ENCODE measurements at places on chromosomes 13 and 19.

DNA sequence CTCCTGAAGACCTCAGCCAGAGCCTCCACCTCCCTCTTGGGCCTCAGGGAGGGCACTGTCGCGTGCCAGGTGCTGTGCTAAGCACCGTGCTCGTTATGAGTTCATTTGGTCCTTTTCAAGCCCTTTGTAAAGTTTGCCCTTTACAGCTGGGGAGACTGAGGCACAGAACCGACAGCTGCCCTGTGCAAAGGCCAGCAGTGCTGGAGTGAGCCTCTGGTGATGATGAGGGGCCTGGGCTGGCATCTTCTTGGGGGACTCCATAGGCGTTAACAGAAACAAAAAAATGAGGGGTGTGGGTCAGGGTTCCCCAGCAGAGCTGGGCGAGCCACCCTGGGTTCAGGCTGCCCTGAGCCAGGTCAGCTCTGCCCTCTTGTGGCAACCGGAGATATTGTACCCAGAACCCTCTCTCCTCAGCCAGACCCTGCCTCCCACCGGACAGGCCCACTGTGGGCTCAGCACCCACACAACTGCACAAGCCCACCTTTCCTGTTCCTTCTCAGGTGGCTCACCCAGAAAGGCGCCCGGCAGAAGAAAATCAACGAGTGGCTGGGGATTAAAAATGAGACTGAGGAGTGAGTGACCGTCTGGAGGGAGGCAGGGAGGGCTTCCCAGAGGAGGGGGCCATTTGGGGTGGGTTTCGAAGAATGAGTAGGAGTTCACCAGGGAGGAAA is 5.5 kb upstream of the IFI30 start:
- no peak for DNase-seq

DNA sequence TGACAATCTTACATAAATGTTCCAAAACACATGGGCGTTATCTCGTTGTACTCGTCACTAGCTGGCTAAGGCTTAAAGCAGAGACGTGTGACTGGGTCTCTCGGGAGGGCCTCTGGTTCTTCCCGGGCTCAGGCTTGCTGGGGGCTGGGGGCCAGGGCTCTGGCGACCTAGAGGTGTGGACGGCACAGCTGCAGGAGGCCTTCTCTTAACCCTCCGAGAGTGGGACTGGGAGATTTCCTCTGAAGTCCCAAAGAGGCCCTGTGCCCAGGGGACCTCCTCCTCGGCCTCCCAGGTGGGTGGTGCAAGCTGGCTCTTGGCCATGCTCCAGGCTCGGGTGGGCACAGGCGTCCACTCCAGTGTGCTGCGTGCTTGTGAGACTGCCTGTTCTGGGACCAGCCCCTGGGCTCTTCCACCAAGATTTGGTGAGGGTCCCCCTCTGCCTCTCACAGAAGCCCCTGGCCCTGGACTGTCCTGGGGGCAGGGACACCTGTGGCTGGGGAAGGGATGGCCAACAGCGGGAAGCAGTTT is 2.2 kb downstream of the CAPS start:
- DNase-seq: no peak

DNA sequence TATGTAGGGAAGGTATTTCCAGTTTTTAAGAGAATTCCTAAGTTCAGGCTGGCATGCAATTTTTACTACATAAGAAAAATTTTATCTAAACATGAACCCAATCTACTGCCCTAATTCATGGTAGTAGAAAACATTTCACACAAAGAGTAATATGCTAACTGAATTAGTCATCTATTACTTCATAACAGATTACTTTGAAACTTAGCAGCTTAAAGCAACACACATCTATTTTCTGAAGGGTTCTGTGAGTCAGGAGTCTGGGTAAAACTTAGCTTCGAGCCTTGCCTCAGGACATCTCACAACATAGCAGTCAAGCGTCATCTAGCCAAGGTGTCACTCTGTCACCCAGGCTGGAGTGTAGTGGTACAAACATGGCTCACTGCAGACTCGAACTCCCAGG is 537.5 kb downstream of the DCT start:
- DNase-seq: no peak

DNA sequence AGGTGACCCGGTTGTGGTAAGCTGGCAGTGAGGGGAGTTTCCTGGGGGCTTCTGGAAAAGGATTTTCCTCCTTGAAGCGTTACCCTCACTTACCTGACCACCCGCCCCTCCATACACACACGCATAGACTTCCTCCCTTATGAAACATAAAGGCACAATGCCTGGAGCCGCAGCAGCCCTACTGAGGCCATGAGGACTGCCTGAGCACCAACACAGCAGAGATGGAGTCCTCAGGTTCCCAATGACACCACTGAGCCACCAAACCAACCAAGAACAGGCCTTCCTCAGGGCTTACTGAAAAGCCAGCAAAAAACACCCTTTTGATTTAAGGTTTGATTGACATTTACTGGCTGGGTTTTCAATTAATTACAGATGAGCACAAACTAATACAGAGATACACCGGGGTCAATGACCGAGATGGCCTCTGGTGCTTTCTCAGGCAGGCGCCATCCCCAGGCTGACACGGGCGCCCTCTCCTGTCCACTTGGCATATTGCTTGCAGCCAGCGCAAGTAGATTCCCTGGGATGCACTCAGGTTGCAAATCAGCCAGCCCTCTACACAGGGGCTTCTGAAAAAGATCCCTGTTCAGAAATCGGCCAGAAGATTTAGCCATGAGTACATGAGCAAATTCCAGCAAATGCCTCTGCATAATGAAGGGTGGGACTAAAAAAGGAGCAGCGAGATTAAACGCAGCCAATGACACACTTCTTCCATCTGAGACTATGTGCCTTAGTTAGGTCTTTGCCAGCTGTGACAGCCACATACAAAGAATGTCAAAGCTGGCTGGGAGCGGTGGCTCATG is 14.8 kb downstream of the OPA3 start:
- DNase-seq: peak; percentile 59

- DNase-seq: no peak
Measured at GRCh38 chr19:48629297-48629598, 7.9 kb downstream of the DBP start.

- no peak for DNase-seq
Measured at GRCh38 chr13:37072024-37072423, 12.5 kb upstream of the SUPT20H start.

DNA sequence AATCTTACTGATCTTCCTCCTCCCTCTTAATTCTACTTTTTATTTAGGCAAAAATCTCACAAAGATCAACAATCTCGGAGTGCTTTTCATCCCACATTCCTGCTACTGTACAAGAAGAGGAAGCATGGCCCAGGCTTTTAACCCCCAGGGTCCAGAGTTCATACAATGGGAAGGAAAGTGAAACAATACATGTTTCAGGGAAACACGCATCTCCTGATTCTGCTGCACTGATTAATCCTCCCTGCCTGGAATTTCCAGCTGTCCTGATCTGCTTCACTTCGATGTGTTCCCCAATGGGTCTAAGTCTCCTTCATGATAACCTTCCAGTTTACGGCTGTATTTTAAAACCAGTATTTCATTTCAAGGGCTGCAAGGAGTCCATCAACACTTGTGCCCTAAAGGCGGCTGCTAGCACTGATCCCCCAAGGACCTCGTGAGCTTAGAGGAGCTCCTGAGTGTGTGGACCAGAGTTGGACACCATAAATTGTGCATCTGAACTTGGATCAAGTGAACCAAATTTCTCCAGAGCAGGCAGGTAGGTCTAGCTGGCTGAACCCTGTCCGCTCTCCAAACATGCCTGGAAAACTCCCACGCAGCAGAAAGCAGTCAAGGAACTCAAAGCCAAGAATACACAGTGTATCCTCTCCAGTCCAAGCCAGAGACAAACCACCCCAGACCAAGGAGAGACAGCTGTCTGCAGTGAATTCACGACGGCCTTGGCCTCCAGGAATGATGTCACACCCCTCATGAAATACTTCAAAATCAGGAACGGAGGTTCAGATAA is 44.3 kb downstream of the COL4A1 start:
- DNase-seq: no peak

GRCh38 chr13:46057256-46058015 is 4.9 kb upstream of the ZC3H13 start:
- DNase-seq: no peak

DNA sequence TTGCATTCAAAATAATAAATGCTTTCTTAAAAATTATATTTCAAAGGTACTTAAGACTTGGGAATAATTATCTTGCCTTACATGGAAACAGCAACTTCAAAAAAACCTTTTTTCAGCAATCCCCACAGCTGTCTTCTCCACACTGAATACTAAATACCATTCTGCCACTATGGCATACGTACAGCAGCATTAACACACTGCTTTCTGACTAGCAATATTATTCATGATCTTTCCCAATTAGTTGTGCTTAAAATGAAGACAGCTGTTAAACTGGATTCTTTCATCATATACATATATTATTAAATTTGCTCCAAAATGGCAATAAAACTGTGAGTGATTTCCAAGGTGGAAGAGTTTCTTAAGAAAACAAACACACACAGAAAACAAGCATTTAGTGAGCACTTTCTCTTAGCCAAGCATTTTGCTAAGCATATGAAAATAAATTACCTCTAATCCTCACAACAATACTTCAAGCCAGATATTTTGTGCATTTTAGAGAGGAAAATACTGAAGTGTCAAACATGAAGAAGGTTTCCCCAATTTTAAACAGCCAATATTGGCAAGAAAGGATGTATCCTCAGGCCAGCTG is 609.5 kb downstream of the SLITRK1 start:
- no peak for DNase-seq

DNA sequence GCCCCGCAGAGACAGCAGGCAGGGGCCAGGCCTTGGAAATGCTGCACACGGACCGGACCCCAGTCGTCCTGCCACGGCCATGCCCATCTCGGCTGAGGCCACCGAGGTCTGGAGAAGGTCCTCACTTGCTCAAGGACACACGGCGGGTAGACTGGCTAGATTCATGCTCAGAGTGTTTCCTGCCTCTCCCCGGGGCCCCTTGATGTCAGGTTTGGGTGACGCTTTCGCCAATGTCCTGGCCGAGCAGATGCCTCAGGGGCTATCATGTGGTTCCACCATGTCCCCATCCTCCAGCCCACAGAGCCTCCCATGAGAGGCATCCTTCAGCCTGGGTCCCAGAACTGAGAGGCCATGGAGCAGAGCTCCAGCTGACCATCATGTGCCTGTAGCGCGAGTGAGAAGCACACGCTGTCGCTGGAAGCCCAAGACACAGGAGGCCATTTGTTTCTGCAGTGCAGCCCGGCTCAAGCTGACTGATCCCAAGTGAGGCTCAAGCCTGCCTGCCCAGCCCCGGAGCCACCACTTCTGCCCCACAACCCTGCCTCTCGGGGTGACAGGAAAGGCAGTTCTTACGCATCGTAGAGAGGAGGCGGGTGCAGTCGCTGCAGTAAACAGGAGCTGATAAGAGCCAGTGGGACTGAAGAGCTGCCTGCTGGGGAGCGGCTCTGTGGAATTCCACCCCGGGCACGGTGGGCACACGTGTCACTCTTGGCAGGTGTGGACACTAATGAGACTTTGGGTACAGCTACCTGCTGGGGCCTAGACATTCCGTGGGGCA is 53.9 kb upstream of the GAS6 start:
- no peak for DNase-seq

GRCh38 chr13:109145631-109146030 is 516.2 kb downstream of the MYO16 start:
- DNase-seq: peak; percentile 30

GRCh38 chr19:4013886-4014540 is 6.5 kb downstream of the PIAS4 start:
- DNase-seq: no peak

DNA sequence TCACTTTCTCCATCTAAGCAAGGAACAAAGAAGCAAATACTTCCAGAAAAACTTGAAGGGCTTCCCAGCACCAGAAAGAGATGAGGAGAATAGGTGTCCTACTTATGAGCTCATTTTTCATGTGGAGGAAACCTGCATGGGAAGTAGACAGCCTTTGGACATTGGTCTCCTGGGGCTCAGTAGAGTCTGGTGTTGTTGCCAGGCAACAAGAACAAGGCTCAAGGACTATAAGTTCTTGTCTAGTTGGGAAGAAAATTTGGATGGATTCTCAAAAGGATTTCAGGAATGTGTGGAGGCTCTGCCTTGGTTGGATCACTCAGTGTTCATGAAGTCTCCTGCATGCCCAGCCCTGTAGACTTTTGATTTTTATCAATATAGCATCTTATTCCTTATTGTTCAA is 84.5 kb downstream of the MBNL2 start:
- no peak for DNase-seq

DNA sequence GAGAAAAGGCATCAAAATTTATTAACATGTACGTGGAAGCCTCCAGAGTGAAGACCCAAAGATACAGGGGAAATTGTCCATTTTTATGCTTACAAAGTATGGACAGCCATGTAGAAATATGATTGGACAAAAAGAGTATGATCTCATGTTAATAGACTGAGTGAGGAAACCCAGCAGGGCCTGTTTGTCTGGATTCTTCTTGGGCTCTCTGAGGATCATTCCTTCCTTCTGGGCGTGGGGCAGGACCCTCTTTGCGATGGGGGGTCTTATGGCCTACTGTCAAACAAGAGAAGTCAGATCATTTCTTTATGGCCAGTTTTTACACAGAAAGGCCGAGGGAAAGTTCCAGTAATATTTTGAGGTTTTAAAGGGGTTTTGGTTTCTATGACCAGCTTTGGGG is 110.8 kb downstream of the ESD start:
- DNase-seq: no peak

GRCh38 chr13:112452380-112453206 is 76.4 kb downstream of the SPACA7 start:
- DNase-seq: no peak

- DNase-seq: no peak
Measured at GRCh38 chr13:35884211-35884760, 246.9 kb downstream of the DCLK1 start.

GRCh38 chr13:26469602-26470001 is 87.9 kb upstream of the WASF3 start:
- peak; percentile 42 for DNase-seq

All from NCI-H748 treated with DMSO at 0.1 percent for 48 hours (cell line).